ENCODE measurements at places on chromosomes 5 and 9.

DNA sequence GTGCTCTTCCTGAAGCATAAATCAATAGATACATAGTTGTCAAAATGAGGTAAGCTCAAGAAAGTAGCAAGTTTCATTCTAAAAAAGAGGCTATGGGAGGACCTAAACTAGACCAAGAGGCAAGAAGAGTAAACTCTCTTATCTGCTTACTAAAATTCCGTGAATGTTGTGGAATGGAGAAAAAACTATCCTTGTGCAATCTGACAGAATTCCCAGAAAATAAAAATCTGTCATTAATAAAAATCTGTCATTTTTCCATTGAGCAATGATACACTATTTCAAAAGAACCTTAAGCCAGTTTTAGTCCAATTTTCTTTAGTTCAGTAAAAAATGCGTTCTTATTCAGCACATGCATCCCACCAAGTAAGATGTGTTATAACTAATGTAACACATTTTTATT is 15.9 kb upstream of the FANCC start:
- DNase-seq: no peak

- DNase-seq: no peak
Measured at GRCh38 chr9:124454791-124455443, 4.7 kb downstream of the ADGRD2 start.

DNA sequence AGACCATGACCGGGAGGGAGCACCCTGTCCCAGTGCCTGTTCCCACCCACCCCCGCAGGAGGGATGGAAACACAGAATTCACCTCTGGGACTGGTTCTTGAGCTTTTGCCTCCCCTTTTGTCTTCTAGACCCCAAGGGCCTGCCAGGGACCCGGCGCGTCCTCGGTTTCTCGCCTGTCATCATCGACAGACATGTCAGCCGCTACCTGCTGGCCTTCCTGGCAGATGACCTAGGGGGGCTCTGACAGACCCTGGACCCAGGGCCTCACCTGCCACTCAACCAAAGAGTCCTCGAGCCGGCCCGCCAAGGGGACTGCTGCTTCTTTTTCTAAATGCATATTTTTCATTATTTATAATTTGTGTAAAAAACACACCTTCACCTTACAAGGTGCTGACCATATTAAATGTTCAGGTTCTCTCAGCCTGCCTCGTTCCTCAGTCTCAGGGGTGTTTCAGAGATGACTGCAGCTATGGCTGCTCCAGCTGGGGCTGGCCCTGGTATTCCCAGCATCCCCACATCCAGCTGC is 16.9 kb downstream of the CARD19 start:
- DNase-seq: no peak

GRCh38 chr9:91858213-91859030 is 91.6 kb downstream of the ROR2 start:
- DNase-seq: no peak

GRCh38 chr5:142391058-142391845 is 66.4 kb upstream of the SPRY4 start:
- DNase-seq: no peak

GRCh38 chr5:10351199-10351905 is 2.1 kb upstream of the MARCHF6 start:
- DNase-seq: no peak

GRCh38 chr5:89232139-89232603 is 349.2 kb upstream of the MEF2C start:
- no peak for DNase-seq

DNA sequence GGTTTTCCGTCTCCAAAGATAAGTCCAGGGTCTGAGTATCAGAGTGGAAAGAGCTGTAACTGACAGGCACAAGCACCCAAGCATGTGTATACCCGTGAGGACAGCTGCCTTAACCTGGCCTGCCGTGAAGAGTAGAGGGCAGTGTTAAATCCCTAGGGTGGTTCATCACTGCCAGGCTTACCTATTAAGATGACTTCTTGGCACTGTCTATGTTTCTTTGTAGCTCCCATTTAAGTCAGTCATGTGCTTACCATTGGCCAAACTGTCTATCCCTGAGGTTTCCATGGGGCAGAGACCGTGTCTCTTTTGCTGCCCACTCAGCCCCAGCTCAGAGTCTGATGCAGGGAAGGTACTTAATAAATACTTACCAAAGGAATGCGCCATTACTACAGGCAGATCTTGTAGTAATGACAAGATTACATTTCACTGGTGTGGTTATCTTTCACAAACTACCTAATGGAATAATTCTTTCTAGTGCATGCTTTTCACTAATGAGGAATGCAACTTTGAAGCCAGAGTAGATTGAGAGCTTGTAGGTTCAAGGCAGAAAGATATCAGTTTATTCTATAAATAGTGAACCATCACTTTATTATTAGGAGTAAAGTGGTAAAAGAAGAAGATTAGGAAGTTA is 64.2 kb downstream of the SNX24 start:
- DNase-seq: no peak

GRCh38 chr5:83313436-83313835 is 158.1 kb upstream of the VCAN start:
- DNase-seq: no peak

GRCh38 chr9:134868751-134869553 is 11.7 kb upstream of the FCN2 start:
- DNase-seq: no peak

GRCh38 chr9:133044661-133045060 is 13.9 kb downstream of the GTF3C5 start:
- DNase-seq: no peak

- DNase-seq: no peak
Measured at GRCh38 chr5:143932584-143932983, 120.6 kb downstream of the HMHB1 start.

DNA sequence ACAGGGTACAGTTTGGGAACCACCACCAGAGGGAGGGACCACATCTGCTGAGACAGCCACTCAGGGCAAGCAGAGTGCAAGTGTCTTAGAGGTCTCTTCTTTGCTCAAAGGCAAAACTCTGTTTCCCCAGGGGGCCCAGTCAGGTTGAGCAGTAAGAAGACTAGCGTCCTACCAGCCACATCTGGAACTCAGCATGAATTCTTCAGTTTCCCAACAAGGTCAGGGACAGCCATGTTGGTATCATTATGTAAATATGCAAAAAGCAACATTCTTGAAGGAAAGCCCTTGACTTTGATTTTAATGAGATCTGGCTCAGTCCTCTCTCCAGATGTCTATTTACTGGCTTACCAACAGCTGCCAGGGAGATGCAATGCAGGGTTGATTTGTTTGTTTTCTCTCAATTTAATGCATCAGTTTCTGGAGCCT is 46.7 kb downstream of the TGFBI start:
- no peak for DNase-seq

- DNase-seq: peak; percentile 58
Measured at GRCh38 chr9:137307255-137308056, 5.4 kb upstream of the NRARP start.

- DNase-seq: peak; percentile 29
Measured at GRCh38 chr9:111276431-111277128, 53.4 kb downstream of the OR2K2 start.

DNA sequence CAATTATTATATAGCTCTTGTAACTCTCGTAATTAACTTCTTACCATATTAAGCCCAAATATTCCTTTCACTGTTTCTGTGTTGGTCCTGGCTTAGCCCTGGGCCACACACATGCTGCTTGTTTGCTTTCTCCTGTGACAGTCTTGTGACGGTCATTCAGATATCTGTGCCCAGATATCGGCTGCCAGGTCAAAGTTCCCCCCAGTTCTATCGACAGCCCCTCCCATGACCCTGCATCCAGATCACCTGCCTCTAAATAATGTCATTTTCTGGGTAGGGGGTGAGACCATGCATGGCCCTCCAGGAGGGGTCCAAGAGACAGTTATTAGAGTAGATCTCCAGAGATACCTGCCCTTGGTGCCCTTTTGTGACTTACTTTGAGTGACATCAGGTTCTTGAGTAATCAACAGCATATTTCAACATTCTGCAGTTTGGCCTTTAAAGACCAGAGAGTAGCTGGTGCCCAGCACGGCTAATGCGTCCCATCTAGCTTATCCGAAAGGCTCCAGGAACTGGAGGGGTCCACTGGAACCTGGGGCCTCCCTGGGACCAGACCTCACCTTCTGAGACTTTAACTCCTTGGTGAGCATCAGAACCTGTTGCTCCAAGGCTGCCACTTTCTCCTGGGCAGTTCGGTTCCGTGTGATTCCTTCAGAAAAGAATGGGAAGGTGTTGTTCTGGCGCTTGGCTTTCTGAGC is 26.9 kb downstream of the TBC1D2 start:
- DNase-seq: no peak

- no peak for DNase-seq
Measured at GRCh38 chr9:33136721-33137670, 30.1 kb downstream of the B4GALT1 start.

DNA sequence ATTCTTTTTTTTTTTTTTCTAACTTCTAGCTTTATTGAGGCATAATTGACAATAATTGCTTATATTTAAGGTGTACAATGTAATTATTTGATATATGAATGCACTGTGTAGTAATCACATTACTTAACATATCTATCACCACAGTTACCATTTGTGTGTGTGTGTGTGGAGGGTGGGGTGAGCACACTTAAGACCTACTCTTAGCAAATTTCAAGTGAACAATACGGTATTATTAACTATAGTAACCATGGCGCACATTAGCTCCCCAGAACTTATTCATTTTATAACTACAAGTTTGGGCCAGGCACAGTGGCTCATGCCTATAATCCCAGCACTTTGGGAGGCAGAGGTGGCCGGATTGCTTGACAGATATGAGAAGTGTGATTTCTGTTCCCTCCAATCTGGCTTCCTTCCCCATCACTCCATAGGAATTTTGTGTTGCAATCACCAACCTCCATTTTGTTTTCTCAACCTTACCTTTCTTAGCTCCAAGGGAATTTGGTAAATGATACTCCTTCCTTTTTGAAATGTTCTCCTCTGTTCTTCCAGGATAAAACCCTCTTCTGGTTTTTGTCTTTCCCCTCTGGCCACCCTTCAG is 14.9 kb downstream of the TXN start:
- DNase-seq: no peak

- no peak for DNase-seq
Measured at GRCh38 chr5:114237766-114238165, 124.1 kb upstream of the KCNN2 start.

- DNase-seq: no peak
Measured at GRCh38 chr5:124236361-124237205, 509.9 kb downstream of the ZNF608 start.

- DNase-seq: no peak
Measured at GRCh38 chr5:113572716-113573115, 59.2 kb downstream of the YTHDC2 start.

GRCh38 chr5:170757182-170757601 is 26.3 kb upstream of the GABRP start:
- DNase-seq: peak; percentile 17

GRCh38 chr5:146888351-146888978 is 9.9 kb upstream of the PPP2R2B start:
- DNase-seq: no peak

DNA sequence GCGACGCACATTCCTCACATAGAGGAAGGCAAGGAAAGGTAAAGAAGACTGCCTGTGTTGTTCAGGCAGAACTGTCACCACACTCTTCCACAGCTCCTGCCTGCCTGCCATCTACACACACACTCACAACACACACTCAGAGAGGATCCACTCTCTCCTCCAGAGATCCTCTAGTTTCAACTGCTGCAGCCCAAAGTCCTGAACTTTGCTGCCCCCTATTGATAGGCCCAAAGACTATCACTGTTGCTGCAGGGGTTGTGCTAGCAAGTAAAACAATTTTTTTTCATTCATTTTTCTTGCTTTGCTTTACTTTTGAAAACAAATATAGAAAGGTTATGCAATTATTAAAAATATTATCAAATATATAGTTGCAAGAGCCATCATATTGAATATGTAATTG is 5.9 kb upstream of the CFAP90 start:
- DNase-seq: peak; percentile 41
